ENCODE measurements at places on chromosomes 3 and 15.
A peak's percentile ranks its signal among the peaks of the same experiment; 100 is the strongest.

- DNase-seq = no peak
These were observed 46.9 kb upstream of the COL6A6 start for GRCh38 chr3:130470126-130470525.

DNA sequence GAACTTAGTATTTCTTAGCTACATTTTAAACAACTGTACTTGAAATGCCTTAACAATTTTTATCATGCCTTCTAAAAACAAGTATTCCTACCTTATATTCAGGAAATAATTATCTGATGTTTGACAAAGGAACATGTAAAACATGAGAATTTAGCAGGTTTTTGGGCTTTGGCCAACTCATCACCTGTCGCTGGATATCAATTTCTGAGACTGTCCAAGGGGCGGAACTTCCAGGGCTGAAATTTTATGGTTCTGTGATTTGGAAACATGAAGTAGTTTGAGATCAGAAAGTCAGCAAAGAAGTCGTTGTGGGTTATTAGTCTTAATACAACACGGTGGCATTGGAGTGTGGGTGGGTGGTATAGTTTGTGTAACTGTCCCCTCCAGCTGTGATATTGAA is 282.2 kb upstream of the LRRN1 start:
- DNase-seq = no peak

GRCh38 chr3:50491023-50491422 is 12.4 kb downstream of the CACNA2D2 start:
- DNase-seq = no peak

DNA sequence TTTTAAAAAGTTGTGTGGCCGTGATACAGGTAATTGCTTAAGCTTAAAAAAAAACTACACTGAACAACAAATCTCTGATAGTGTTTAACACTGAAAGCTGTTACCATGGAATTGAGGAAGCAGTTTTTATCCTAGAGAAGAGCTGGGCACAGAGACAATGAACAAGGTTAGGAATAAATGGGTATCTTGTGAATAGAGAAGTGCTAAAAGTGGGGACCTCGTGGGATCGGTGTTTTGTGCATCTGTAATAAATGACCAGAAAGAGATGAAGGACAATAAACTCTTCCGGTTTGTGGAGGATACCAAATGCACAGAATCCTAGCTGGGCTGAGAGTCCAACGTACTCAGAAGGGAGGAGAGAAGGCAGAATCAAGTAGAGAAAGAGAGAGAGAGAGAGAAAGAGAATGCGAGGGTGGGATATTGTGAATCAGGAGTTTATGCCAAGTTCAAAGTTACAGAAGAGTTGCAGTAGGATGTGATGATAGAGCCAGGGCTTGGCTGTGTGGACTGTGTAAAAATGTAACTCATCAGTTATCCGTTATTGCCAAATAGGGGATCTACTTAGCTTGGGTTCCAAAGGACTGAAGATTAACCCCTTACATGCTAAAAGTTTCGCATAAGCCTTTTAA is 148.9 kb downstream of the IL20RB start:
- no peak for DNase-seq

GRCh38 chr3:101876142-101876541 is 26.8 kb downstream of the NFKBIZ start:
- no peak for DNase-seq

- DNase-seq = no peak
These were observed 16.6 kb upstream of the LRRK1 start for GRCh38 chr15:100902436-100903167.

DNA sequence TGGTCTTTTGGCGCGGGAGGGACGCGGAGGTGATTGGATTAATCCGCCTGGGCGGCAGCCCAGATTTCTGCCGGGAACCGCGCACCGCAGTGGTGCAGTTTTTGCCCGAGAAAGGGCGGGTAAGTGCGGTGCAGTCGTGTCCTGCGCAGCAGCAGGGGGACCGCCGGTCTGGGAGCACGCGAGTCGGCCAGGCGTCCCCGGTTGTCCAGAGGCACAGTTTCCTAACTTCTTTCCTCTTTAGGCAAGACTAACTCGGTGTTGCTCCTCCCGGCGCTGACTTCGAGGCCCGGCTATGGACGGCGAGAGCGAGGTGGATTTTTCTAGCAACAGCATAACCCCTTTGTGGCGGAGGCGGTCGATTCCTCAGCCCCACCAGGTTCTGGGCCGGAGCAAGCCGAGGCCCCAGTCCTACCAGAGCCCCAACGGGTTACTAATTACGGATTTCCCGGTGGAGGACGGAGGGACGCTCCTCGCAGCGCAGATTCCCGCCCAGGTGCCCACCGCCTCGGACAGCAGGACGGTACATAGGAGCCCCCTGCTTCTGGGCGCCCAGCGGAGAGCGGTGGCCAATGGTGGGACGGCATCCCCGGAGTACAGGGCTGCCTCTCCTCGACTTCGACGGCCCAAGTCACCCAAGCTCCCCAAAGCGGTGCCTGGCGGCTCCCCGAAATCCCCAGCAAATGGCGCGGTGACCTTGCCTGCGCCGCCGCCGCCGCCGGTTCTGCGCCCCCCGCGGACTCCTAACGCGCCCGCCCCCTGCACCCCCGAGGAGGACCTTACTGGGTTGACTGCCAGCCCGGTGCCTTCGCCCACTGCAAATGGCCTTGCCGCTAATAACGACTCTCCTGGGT is 736 bp downstream of the ARHGEF26 start:
- DNase-seq = peak; percentile 20

DNA sequence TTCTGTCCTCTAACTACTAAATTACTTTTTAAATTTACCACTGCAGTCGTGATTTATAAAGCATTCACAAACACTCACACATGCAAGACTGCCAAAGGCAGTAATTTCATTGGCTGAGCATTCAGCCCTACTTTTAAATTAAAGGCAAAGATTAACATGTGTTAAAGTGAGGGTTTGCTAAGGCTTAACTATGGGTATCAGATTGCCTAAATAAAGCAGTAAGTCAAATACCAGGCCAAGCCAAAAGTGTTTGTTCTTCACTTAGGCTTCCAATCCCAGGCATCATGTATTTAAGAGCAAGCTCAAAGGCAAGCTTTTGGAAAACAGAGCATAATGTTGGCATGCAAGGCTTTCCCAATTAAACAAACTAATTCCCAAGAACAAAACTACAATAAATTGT is 187.3 kb downstream of the SUCNR1 start:
- no peak for DNase-seq
